ENCODE measurements at places on chromosomes 12 and 14.

GRCh38 chr12:121383601-121384021 is 16.3 kb upstream of the RNF34 start:
- no peak for DNase-seq

DNA sequence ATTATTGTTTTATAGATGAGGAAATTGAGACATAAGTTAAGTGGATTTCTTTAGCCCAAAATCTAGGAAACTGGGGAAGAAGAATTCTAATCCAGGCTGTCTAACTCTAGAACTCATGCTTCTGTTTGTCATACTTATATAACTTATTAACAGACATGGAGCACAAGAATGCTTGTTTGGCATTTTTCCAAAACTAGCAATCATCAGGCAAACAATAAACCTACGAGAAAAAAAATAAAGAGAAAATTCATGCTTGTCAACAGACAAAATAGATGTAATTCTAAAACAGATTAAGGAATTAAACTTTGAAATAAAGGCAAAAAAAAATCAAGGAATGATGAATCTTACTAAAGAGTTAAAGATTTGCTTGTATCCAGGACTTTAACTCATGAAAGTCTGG is 103.1 kb downstream of the METTL25 start:
- DNase-seq = no peak

DNA sequence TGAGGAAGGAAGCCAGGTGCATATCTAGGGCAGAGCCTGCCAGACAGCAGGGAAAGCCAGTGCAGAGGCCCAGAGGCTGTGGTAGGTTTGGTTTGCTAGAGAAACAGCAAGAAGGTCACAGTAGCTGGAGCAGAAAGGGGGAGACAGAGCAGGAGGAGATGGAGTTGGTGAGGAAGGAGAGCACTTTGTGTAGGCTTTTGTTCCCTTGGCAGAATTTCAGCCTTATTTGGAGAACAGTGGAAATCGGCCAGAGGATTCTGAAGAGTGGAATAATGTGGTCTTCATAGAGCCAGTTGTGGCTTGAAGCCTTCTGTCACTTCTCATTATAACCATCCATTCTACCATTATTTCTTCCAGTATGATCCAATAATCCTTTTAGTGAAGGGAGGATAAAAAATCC is 212.9 kb upstream of the FAR2 start:
- DNase-seq = no peak

- no peak for DNase-seq
Observed at GRCh38 chr12:29961231-29961630, 177.5 kb upstream of the TMTC1 start.

GRCh38 chr12:12577786-12578185 is 15.1 kb upstream of the DUSP16 start:
- no peak for DNase-seq

DNA sequence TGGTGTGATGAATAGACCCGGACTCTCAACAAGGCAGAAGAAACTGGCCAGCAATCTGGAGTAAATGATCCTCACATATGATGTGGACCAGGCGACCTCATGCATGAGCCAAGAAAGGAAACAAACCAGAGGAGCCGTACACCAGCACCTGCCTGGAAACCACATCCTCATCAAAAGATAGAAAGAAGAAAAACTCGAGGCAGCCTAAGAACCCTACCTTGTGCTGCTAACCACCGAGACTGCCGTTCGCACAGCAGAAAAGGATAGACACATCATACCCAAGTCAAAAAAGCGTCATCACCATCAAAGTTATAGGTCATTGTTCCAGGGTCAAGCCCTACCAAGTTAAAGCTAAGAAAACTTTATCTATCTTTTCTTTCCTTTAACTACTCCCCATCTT is 66.7 kb downstream of the RESF1 start:
- no peak for DNase-seq

DNA sequence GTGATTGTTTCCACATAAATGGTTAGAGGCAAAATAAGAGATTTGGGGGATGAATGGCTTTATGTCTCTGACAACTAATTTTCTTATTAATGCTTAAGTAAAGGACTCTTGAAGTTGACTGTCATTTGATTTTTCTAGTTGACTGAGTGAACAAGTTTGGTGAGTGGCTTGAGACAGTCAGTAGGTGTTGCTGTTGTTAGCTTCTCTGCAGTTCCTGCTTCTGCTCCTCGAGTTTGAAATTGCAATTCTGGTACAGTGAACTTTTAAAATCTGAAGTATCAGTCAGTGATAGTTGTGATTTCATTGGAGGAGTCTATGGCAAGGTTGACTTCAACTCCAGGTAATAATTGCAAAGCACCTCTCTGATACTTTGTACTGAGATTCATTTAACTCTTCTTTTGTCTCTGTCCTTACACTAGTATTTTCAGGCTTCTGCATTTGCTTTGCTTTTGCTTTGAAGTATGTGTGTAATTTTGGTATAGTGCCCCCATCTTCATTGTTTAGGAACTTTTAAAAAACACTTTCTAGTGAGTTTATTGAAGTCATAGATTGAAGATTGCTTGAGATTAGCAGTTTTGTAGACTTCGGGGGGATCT is 415.5 kb downstream of the PCNX1 start:
- DNase-seq = no peak

DNA sequence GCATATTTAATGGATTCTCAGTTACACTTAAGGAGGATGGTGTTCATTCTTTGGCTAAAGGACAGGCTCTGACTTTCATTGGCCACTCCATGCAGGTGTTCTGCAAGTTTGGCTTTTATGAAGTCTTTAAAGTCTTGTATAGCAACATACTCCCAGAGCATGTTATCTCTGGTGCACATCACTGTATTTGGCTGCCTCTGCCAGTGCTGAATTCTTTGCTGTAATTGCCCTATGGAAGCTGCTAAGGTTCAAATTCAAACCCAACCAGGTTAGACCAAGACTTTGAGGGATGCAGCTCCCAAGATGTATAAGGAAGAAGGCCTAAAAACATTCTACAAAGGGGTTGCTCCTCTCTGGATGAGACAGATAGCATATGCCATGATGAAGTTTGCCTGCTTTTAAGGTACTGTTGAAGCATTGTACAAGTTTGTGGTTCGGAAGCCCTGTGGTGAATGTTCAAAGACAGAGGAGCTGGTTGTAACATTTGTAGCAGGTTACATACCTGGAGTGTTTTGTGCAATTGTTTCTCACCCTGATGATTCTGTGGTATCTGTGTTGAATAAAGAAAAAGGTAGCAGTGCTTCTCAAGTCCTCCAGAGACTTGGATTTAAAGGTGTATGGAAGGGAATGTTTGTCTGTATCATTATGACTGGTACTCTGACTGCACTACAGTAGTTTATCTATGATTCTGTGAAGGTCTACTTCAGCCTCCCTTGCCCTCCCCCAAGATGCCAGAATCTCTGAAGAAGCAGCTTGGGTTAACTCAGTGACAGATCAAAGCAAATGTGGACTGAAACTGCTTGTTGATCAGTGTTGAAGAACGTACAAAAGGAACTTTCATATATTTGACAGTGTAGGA is 19.4 kb downstream of the TMEM116 start:
- DNase-seq = no peak

GRCh38 chr12:78674311-78675090 is 190.1 kb upstream of the SYT1 start:
- no peak for DNase-seq

GRCh38 chr12:34625116-34625515 is 602.8 kb downstream of the ALG10 start:
- no peak for DNase-seq

- no peak for DNase-seq
Observed at GRCh38 chr12:85865890-85866289, 8.2 kb upstream of the NTS start.

GRCh38 chr14:30621940-30622830 is at the start of gene SCFD1:
SCFD1 (plus strand) TSS chr14:30622319; CDS start chr14:30622339, 20 bp downstream.
- peak; percentile 73 for DNase-seq

GRCh38 chr14:28772613-28773012 is 6.0 kb downstream of the FOXG1 start:
- no peak for DNase-seq

All from stimulated activated CD4-positive, alpha-beta T cell treated with anti-CD3 and anti-CD28 coated beads, Interleukin-1b, Interleukin-23, amount 100 ng/mL, for 1 hour (primary cell).